ENCODE measurements at places on chromosomes 11 and 22.

- no peak overlapping the region for H3K27ac ChIP-seq
- no peaks in the 10 kb centered on the region for H3K36me3 ChIP-seq
- DNase-seq = no peak
Observed at GRCh38 chr11:22263613-22264012, 70.7 kb downstream of the ANO5 start.

GRCh38 chr11:2675540-2675939 lies 24.3 kb downstream of the KCNQ1OT1 start:
- H3K36me3 ChIP-seq = no peaks in the 10 kb centered on the region
- H3K4me1 ChIP-seq = peaks cover 7% of the 10 kb centered on the region
- H3K4me3 ChIP-seq = no peak overlapping the region
- DNase-seq = no peak

DNA sequence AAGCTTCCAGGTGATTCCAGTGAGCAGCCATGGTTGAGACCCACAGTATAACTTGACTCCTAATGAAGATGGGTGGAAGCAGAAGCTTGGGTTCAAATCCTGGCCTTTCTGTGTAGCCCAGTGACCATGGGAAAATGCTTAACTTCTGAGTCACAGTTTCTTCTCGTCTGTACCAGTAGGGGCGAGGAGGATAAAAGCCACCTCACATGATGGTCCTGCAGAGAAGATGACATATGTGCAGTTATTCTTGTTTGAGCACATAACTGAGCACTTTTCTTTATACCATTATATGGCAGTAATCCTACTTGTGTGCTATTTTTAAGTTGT lies 4.9 kb downstream of the TMEM109 start:
- no peak for DNase-seq

DNA sequence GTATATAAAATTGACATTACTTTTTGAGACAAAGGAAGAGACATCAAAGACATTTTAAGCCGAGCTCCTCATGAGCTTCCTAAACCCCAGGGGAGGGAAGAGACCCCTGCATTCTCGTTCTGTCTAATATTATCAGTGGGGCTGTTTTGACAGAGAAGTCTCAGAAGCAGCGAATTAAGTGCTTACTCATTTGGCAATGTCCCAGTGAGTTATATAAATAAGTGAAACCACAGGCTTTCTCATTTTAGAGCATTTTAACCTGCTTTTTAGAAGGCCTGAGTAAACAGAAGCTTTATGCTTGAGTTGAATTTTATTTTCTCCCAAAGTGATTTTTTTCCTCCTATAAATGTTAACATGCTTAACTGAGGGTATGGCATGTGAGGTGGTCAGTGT lies 23.2 kb upstream of the C1QTNF4 start:
- H3K27me3 ChIP-seq = no peaks in the 10 kb centered on the region
- no peaks in the 10 kb centered on the region for H3K4me1 ChIP-seq
- no peak overlapping the region for H3K27ac ChIP-seq
- no peak for DNase-seq
- peaks cover 4% of the 10 kb centered on the region for H3K36me3 ChIP-seq

GRCh38 chr11:122271137-122271536 lies 155.1 kb upstream of the BLID start:
- no peak overlapping the region for H3K27ac ChIP-seq
- no peak overlapping the region for H3K4me3 ChIP-seq
- H3K36me3 ChIP-seq = no peaks in the 10 kb centered on the region
- no peaks in the 10 kb centered on the region for H3K4me1 ChIP-seq
- DNase-seq = no peak

GRCh38 chr22:23117891-23118646 lies 23.7 kb downstream of the RSPH14 start:
- no peak overlapping the region for H3K27ac ChIP-seq
- H3K4me1 ChIP-seq = peaks cover 10% of the 10 kb centered on the region
- H3K4me3 ChIP-seq = no peak overlapping the region

- peaks cover 49% of the 10 kb centered on the region for H3K4me1 ChIP-seq
- DNase-seq = peak; percentile 90
- H3K27me3 ChIP-seq = no peaks in the 10 kb centered on the region
- H3K36me3 ChIP-seq = peaks cover 10% of the 10 kb centered on the region
- H3K4me3 ChIP-seq = peak overlapping the region; percentile 96
Observed at GRCh38 chr22:49962012-49962750, 1.6 kb downstream of the PIM3 start.

DNA sequence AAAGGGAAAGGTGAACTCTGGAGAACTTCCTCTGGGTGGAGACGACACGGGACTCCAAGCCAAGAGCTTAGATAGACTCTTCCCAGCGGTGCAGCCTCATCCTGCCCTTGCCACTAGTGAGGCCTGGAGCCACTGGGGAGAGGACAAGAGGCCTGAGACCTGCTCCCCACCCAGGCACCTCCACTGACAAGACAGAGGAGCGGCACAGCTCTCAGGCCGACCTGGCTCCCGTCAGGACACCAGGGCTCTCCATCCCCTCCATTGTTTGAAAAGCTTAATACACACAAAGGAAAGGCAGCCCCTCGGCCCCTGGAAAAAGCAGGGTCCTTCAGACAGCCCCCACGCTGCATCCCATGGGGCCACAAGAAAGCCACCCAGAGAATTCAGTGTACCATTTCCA lies 29.6 kb downstream of the POLDIP3 start:
- H3K36me3 ChIP-seq = peaks cover 7% of the 10 kb centered on the region
- H3K4me1 ChIP-seq = peaks cover 16% of the 10 kb centered on the region
- no peaks in the 10 kb centered on the region for H3K27me3 ChIP-seq
- no peak overlapping the region for H3K4me3 ChIP-seq
- no peak overlapping the region for H3K27ac ChIP-seq
- no peak for DNase-seq

DNA sequence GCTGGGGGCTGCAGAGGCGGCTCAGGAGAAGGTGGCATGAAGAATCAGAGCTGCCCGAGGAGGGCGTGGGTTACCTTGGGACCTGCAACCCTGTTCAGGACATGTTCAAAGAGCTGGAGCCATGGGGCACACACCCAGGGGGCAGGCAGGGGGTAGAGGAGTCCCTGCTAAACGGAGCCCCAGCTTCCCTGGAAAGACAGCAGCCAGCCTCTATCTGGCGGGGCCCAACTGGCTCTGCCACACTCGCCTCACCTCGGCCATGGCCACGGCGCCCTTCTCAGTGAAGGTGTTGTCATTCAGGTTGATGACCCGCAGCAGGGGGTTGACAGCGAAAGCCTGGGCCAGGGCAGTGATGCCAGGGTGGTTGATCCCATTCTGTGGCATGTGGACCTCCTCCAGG lies 17.0 kb upstream of the CHADL start:
- DNase-seq = no peak
- no peaks in the 10 kb centered on the region for H3K4me1 ChIP-seq
- no peaks in the 10 kb centered on the region for H3K27me3 ChIP-seq
- H3K4me3 ChIP-seq = no peak overlapping the region

- peak; percentile 40 for DNase-seq
- H3K27ac ChIP-seq = no peak overlapping the region
- H3K27me3 ChIP-seq = peaks cover 23% of the 10 kb centered on the region
- H3K4me1 ChIP-seq = peaks cover 21% of the 10 kb centered on the region
- no peak overlapping the region for H3K4me3 ChIP-seq
- H3K36me3 ChIP-seq = no peaks in the 10 kb centered on the region
Observed at GRCh38 chr11:34192481-34193401, 87.3 kb downstream of the NAT10 start.

DNA sequence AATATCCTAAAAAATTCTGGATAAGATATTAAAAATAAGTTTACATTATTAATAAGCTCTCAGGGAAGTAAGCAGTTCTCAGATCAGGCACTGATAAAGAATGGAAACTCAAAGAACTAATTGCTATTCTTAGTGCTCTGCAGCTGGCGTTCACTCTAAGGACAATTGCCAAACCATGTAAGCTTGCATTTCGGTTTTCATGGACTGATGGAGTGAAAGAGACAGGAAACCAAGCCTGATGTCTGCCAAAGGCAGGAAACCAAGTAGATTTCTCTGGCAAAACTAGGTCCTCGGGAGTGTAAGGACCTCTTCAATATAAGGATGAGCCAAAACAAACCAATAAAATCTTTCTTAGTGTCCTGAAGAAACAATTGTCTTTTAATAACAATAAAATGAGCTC lies 355.2 kb downstream of the RAB38 start:
- H3K27me3 ChIP-seq = no peaks in the 10 kb centered on the region
- no peak overlapping the region for H3K27ac ChIP-seq
- no peak for DNase-seq

DNA sequence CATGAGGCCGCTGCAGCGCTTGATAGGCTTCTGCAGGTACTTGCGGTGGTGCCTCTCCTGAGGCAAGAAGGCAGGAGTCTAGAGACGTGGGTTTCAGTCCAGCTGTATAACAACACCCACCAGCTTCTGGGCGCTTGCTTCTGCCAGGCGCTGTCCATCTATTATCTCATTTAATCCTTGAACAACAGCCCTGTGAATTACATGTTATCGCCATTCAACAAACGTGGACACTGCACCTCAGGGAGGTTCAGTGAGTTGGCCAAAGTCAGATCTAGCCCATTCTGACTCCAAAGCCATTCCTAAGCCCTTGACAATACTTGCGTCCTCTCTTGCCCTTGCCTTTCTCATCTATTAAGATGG lies 436 bp upstream of the FAM181B start:
- peak overlapping the region; percentile 79 for H3K4me3 ChIP-seq
- DNase-seq = no peak
- H3K4me1 ChIP-seq = peaks cover 14% of the 10 kb centered on the region
- no peaks in the 10 kb centered on the region for H3K36me3 ChIP-seq
- no peak overlapping the region for H3K27ac ChIP-seq
- peaks cover 60% of the 10 kb centered on the region for H3K27me3 ChIP-seq

GRCh38 chr11:128361451-128362020 lies 225.8 kb downstream of the ETS1 start:
- H3K27ac ChIP-seq = no peak overlapping the region
- DNase-seq = no peak
- no peaks in the 10 kb centered on the region for H3K36me3 ChIP-seq
- no peak overlapping the region for H3K4me3 ChIP-seq
- H3K4me1 ChIP-seq = peaks cover 22% of the 10 kb centered on the region

GRCh38 chr22:33850724-33851123 lies 69.6 kb downstream of the LARGE1 start:
- peaks cover 3% of the 10 kb centered on the region for H3K36me3 ChIP-seq
- no peak for DNase-seq
- H3K27ac ChIP-seq = no peak overlapping the region
- no peak overlapping the region for H3K4me3 ChIP-seq
- H3K4me1 ChIP-seq = peaks cover 9% of the 10 kb centered on the region

- peaks cover 11% of the 10 kb centered on the region for H3K27me3 ChIP-seq
- no peak for DNase-seq
- peaks cover 28% of the 10 kb centered on the region for H3K4me1 ChIP-seq
- no peak overlapping the region for H3K27ac ChIP-seq
- no peak overlapping the region for H3K4me3 ChIP-seq
- H3K36me3 ChIP-seq = no peaks in the 10 kb centered on the region
Observed at GRCh38 chr22:40714499-40715337, 35.4 kb downstream of the MCHR1 start.

DNA sequence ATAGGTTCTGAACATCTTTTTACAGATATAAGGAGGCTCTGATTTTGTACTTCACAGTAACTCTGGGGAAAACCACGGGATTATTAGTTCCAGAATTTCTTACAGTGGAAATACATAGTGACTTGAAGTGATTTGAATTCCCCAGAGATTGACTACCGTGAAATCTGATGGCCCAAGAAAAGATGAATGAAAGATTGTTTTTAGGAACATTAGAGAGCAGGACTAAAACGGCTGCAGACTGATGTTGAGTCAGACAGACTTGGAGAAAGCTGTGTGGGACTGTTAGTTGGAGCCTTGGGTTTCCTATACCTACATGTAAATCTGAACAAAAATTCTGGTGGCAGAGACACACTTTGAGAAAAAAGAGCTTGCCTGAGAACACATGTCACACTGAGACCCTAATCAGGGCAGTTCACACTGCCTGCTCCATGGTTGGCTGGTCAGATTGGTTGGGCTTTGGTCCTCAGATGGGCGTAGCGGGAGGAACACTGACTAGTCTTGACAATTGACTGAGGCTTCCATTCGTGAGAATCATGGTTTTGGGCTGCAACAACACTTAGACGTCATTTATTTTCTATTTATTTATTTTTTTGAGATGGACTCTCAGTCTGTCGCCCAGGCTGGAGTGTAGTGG lies 6.8 kb downstream of the PPP6R3 start:
- peak overlapping the region; percentile 61 for H3K4me3 ChIP-seq
- peaks cover 11% of the 10 kb centered on the region for H3K36me3 ChIP-seq
- H3K27me3 ChIP-seq = no peaks in the 10 kb centered on the region
- peaks cover 97% of the 10 kb centered on the region for H3K4me1 ChIP-seq
- no peak for DNase-seq
- peak overlapping the region; percentile 53 for H3K27ac ChIP-seq

DNA sequence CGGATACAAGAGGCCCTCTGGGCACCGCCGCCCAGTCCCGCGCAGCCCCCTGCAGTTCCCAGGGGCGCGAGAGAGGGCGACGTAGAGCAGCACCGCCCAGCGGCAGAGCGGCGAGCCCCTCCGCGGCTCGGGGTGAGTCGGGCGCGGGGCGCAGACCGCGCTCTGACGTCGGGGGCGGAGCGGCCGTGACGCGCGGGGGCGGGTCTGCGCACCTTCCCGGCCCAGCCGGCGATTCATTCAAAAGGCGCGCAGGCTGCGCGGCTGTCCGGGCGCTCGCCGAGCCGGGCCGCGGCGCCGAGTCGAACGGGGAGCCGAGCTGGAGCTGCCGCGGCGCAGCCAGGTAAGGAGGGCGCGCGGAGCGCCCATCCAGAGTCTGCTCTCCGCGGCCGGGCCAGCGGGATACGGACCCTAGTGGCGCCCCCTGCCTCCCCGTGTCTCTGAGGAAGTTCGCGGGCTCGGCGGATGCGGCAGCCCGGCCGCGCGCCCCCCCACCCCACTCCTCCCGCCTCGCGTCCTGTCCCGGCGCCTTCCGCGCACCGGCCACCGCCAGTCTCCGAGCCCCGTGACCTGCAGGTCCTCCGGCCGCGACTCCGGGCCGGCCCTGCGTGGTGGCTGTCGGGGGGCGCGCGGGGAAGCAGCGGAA lies at the start of gene RELT:
RELT (plus strand) TSS at position 240 of the 643 bp plus-strand sequence. CDS start 12,738 bp downstream, outside the sequence.
- peak within 1 kb of the TSS; percentile 92 for H3K27ac ChIP-seq
- peak; percentile 99 for DNase-seq
- H3K27me3 ChIP-seq = no peaks in the 10 kb centered on the region
- H3K4me3 ChIP-seq = peak within 1 kb of the TSS; percentile 88
- no peaks in the 10 kb centered on the region for H3K36me3 ChIP-seq

DNA sequence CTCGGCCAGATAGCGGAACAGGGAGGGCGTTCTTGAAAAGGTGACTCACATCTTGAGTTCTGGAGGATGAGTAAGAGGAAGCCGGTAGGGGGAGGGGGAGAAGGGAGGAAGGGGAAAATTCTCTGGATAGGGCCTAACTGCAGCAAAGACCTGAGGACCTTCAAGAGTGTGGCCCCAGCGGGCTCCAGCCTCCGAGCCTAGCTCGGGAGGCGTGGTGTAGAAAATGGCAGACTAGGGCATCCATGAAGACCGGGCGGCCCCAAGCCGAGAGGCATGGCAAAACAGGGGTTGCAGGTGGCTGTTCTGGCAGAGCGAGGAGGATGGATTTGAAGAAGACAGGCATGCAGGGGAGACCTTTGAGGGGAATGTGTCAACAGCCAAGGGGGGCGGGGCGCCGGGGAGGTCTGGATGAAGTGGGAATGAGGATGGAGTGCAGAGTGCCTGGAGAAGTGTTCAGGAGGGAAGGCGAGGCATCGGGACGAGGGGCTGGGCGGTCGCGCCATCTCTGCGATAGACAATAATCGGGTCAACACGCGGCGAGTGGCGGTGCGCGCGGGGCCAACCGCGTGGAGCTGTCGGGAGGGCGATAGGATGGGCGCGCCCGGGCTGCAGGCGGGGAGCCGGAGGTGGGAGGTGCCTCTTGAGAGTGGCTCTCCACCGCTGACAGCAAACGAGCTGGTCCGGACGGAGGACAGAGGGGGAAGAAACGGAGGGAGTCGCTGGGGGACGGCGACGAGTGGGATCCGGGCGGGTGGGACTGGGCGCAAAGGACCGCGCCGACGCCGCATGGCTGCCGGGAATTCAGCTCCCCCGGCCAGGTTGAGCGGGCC lies 40.0 kb upstream of the CREB3L1 start:
- DNase-seq = peak; percentile 71
- peaks cover 4% of the 10 kb centered on the region for H3K36me3 ChIP-seq
- H3K27me3 ChIP-seq = peaks cover 26% of the 10 kb centered on the region
- H3K4me1 ChIP-seq = peaks cover 33% of the 10 kb centered on the region

Data from activated T-cell treated with anti-CD3 and anti-CD28 coated beads, Interleukin-2, amount 50 U/mL, for 72 hours (primary cell).